ENCODE measurements at places on chromosomes 7 and 10.
A peak's percentile ranks its signal among the peaks of the same experiment; 100 is the strongest.

DNA sequence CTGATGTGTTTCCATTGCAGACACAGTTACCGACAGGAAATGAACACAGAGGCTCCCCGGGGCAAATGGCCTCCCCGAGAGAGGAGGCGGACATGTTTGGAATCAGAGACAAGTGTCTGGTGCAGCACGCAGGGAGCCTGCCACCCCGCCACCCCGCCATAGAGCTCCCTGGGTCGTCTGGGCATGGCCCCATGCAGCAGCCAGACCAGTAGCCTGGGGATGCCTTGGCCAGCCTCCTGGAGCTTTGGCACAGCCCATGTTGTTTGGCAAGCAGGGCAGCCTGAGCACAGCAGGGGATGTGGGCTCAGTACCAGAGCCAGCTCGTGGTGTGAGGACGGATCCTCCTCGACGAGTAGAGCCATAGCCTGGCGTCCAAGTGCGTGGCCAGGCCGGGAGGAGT, 80.8 kb downstream of the NKX6-2 start:
- DNase-seq, result no peak

DNA sequence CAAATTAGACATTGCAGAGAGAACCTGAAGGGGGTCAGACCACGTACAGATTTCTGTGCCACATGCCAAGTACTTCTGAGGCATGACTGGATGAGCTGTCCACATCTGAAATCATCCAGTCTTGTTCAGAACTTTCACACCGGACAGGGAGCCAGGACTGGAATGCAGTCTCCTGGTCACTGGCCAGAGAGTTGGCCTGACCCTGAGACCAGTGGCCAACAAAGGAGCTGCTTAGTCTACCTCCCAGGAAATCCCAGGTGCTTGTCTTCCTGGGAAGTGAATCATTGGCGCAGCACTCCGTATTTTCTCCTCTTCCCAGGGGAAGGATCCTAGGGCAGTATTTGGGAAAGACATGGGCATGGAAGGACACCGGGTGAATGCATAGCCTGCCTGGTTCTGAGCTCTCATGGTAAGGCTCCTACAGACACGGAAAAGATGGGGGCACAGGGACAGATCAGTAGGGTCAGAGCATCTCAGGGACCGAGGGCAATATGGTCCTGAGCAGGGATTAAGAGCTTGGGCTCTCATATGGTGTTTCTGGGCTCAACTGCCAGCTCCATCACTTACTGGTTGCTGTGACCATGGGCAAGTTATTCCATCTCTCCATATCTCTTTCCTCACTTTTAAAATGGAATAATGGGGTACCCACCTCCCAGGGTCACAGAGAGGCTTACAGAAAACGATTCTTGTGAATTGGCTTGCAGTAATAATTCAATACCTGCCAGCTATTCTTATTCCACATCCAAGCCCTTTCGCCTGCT, 1.3 kb upstream of the SCD start:
- no peak for DNase-seq

- no peak for DNase-seq
Measured at GRCh38 chr7:30282735-30283134, 1.7 kb upstream of the ZNRF2 start.

DNA sequence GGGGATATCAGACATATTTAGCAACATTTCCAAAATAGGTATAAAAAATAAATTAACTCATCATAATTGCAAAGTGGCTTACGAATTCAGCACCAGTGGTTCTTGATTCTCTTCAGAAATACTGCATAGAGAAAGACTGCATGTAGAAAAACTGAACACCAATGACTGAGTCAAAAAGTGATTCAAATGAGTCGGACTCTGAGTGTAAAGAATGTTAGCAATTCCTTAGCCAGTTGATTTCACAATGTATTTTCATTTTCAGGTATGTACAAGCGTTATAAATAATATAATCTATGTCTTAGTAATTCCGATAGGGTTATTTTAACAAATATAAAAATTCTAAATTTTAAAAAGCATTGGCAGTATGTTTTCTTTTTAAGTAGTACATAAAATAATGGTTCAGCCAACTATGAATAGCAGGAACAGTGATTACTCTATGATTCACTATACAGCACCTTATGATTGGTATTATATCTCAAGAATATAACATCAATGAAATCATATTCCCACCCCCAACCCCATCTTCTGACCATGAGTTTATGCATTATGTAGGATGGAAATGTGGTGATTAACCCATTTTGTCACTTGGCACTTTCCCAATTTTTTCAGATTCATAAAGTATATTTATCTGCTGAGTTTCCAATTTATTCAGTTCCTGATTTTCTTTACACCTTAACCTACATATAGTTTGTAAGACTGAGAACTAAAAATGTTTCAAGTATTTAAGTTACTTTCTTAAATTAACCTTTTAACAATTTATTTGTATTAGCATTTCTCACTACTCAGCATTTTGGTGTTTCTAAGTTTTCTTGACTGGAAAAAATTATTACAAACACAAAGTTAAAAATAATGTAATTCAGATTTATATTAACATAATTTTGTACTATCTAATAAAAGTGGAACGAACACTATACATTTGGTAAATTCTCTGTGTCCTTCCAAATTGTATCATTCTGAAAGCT, 33.9 kb downstream of the DNAJC1 start:
- DNase-seq, result no peak

DNA sequence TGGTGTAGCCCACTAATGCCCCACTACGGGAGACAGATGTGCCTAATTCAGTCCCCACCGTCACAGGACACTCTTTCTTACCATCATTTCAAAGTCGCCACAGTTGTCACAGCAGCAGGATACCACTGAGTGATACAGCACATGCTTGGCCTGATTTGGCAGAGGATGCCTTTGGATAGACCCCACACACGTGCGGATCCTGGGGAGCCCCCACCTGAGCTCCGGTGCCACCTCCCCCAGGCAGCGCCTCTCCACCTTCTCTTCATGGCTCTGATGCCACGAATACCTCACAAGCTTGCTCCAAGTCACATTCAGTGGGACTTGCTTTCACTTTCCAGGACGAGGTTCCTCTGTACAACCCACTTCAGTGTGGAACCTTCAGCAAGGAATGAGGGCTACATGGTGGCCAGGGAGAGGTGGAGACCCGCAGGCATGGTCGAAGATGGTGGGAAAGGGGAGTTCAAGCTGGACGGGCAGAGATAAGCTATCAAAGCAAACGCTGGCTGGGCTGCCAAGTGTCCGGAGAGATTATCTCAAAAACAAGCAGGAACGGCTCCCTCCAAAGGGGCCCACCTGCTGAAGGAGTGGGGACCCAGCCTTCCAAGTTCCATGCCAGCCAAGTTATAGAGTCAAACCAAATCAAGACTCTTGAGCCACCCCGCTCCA, 107.4 kb downstream of the ZRANB1 start:
- no peak for DNase-seq

- DNase-seq, result no peak
Measured at GRCh38 chr10:133471300-133472109, 17.8 kb downstream of the SCART1 start.

DNA sequence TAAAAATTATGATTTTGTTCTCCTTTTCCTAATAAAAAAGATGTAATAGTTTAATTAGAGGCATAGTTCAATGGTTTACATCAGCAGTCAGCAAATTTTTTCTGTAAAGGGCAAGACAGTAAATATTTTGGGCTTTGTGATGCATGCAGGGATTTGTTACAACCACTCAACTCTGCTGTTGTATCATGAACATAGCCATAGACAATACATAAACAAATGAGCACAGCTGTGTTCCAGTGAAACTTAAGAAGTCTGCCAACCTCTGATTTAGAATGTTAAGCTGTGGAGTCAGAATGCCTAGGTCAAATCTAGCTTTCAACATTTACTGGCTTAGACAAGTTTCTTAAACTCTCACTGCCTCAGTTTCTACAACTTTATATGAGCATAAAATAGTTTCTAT, 31.6 kb downstream of the ASZ1 start:
- no peak for DNase-seq

- no peak for DNase-seq
Measured at GRCh38 chr10:118562851-118563250, 32.6 kb downstream of the PRLHR start.

DNA sequence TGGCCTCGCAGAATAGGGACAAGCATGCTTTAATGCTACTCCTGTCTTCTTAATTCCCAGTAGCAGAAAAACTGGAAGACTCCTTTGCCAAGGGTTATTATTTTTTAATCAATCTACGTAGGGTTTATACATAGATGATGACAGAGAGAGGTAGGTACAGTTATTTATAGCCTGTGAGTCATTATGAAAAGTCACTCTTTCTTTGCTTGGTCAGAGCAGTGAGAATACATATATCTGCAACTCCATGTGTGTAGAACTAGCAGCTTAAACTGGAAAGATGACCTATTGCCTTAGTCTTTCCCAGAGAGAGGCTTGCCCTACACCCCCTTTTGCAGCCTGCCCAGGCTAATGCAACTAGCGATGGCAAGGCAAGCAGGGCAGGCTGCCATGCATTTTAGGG, 1050.6 kb downstream of the NRG3 start:
- DNase-seq, result no peak

GRCh38 chr10:46106410-46107255, 60.6 kb upstream of the MSMB start:
- DNase-seq, result no peak

GRCh38 chr10:11610826-11611247, 613 bp downstream of the USP6NL start:
- no peak for DNase-seq

GRCh38 chr7:125316466-125316865, 386.8 kb upstream of the POT1 start:
- DNase-seq, result no peak

- no peak for DNase-seq
Measured at GRCh38 chr7:120205101-120205500, 67.9 kb upstream of the KCND2 start.

- DNase-seq, result no peak
Measured at GRCh38 chr10:92832998-92833650, 15.2 kb upstream of the EXOC6 start.

GRCh38 chr7:84091318-84091717, 103.3 kb downstream of the SEMA3A start:
- no peak for DNase-seq

- DNase-seq, result no peak
Measured at GRCh38 chr10:46514431-46514861, 42.0 kb downstream of the GPRIN2 start.

GRCh38 chr10:125707541-125708468, 11.7 kb upstream of the EDRF1 start:
- no peak for DNase-seq

- peak; percentile 17 for DNase-seq
Measured at GRCh38 chr10:100518761-100519241, 860 bp downstream of the SEC31B start.

DNA sequence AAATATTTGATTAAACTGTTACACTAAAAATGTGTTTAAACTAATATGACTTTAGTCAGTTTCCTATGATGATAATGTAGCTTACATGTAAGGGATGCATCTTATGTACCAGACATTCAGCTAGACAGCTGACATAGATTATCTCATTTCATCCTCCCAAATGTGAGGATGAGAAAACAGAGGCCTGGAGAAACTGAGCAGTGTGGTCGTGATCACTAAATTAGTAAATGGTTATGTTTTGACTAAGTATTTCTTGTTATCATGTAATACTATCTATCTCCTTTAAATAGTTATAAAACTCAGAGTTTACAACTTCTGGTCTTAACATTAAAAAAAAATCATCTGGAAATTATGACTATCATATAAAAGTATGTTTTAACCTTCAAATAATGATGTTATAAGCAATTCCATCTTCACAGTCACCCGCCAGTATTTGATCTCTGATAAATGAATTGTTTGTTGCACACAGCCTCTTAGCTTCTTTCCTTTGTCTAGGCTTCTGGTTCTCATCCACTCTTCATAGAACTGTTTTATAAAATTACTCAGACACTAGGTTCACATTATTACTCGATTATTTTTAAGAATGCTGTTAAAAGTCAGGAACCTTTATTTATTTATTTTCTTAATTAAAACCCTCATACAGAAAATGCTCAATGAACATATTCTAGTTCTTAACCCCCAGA, 33.6 kb upstream of the HDAC9 start:
- no peak for DNase-seq

DNA sequence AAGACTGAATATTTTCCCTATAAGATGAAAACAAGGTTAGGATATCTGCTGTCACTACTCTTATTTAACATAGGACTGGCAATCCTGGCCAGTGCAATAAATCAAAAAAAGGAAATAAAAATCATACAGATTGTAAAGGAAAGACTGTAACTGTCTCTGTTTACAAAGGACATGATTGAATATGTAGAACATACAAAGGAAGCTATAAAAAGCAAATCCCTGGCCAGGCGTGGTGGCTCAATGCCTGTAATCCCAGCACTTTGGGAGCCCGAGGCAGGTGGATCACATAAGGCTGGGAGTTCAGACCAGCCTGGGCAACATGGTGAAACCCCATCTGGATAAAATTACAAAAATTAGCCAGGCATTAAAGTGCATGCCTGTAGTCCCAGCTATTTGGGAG, 15.8 kb downstream of the ZNF485 start:
- no peak for DNase-seq

- DNase-seq, result no peak
Measured at GRCh38 chr7:113963356-113963755, 44.5 kb upstream of the PPP1R3A start.

GRCh38 chr10:70561070-70561469, 41.5 kb downstream of the PRF1 start:
- no peak for DNase-seq

DNA sequence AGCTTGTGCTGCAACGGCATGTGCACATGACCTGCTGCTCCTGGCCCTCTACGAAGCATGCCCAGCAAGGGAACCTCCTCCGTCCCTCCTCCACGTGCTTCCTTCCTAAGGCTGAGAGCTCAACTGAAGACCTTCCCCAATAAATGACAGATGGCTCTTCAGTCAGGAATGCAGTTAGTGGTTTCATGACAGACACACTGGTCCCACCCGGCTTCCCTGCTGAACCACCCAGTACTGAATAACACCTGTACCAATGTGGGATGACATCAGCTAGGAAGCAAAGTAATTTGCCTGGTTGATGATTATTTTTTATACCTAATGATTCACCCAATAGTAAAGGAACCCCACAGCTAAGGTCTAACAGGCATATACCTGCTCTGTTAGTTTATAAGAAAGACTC, 69.1 kb downstream of the SCRN1 start:
- no peak for DNase-seq

DNA sequence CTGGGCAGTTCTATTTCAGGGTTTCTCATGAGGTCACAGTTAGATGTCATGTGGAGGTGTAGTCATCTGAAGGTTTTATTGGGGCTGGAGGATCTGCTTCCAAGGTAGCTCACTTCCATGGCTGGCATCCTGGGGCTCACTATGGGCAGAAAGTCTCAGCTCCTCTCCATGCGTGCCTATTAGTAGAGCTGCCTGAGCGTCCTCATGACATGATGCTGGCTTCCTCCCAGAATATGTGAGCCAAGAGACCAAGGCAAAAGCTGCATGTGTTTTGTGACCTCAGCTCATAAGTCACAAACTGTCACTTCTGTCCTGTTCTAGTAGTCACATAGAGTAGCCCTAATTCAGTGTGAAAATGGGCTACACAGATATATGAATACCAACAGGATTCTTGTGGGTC, 524.4 kb downstream of the SUGCT start:
- no peak for DNase-seq
